Chondrocyte (in vitro differentiated cells): ENCODE measurements at places on chromosomes 16 and 17. TPM values are rescaled to one million over a fixed set of nuclear protein-coding genes. Genes with fewer than 3 reads are reported as not detected.

C16orf54 gene
- total RNA-seq: not detected in 3 replicates

DNA sequence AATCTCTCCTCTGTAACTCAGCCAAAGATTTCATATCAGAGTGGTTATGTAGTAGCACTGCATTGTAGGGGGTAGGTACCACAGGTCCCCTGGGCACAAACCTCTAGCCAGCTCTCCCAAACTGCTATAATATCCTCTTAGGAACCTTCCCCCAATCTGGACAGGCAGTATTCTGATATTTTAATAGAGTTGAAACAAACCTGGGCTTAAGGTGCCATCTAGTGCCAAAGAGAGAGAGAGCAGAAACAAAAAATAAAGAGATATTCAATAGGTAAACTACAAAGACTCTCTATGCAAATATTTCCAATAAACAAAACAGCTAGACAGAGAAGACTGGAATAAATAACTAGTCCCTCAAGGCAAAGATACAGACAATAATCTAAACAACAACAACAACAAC lies 1070.0 kb downstream of the CDH11 start:
- DNase-seq: no peak

DNA sequence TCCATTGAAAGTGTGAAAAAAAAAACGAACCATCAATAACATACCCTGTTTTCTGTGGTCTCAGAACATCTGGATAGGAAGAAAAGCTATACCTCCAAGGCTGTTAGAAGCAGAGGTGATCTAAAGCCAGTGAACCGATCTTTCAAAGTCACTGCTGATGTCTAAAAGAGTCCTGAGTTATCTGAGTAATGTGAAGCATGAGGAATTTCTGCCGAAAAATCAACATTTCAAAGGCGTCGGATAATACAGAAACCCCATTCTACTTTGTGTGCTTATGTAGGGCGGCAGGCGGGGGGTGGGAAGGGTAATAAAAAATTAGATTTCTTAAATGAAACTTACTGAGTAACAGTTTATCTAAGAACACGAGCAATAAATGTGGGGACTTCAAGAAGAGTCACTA lies 3.9 kb downstream of the XYLT1 start:
- DNase-seq: no peak

TMEM88 gene
- total RNA-seq: 1.6 to 1.9 TPM (median 1.8 TPM) in 3 replicates

WFDC1 gene
- 3.5 to 5.7 TPM (median 5.6 TPM) in 3 replicates for total RNA-seq

DNA sequence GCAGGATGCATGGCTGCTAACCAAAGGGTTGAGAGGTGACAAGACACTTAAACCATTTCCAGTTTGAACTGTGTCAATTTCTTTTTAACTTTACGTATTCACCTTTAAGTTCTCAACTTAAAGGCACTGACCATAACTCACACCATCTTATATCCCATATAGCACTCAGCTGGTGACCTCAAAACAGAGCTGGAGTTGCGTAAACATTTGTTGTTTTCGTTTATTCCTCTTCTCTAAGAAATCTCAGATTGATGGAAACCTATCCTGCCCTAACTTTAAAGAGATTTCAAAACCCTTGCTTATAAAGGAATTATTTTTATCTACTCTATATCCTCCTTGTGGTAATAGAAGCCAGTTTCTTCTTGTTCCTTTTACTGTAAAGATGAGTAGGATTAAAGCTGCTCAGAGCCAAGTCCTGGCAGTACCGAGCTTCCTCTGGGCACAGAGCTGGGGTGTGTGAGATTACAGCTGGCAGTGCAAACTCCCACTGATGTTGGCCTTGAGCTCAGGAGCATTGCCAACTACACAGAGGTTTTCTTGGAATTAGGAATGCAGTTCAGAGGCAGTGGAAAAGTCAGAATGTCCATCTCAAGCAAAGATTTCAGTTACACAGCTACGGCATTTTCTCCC lies 1.3 kb downstream of the KCTD2 start:
- DNase-seq: no peak

CACNA1H gene
- total RNA-seq: 55.9 to 73.4 TPM (median 73.2 TPM) in 3 replicates

DNA sequence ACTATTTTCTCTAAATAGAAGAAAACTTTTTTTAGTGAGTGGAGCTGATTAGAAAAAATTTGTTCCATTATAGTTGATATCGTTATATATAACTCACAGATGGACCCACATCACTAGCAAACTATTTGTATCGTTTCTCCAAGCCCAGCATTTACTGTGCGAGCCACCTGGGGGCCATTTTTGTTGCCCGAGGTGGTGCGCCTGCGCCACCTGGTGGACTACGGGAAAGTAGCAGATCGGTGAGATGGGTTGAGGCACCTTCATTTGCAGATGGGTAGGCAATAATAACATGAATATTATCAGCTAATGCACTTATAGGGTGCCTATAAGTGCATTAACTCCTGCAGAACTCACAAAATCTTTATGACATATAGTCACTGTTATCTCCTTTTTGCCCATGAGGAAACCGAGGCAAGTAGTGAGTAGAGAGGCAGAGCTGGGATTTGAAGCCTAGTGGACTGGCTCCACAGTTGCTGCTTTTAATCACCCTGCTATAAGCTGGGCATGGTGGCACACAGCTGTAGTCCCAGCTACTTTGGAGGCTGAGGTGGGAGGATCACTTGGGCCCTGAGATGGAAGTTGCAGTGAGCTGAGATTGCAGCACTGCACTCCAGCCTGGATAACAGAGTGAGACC lies 23.2 kb upstream of the NTN1 start:
- no peak for DNase-seq

- peak; percentile 38 for DNase-seq
Measured at GRCh38 chr16:84465154-84465553, 39.3 kb downstream of the MEAK7 start.

GRCh38 chr17:35433075-35433894 lies 985 bp upstream of the SLFN12 start:
- no peak for DNase-seq

DNA sequence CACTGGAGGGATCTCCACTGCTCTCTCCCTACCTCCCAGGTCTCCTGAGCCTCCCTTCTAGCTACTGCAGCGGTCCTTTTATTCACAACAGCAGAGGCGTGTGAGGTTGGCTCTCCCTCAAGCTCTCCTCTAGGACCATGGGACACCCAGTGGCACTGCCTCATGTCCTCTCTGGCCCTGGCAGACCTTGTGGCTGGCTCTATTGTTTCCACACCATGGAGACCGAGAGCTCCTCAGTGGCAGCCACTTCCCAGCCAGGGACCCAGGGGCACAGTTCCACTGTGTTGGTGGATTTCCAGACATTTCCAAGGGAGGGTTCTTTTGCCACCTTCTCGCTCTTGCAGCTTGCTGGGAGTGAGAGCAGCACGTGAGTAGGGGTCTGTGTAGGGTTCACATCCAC lies 204.9 kb downstream of the AXIN2 start:
- DNase-seq: no peak

GRCh38 chr17:39547713-39548478 lies 59.8 kb downstream of the NEUROD2 start:
- DNase-seq: no peak

PGAP3 gene
- total RNA-seq: 20.2 to 38.1 TPM (median 24.9 TPM) in 3 replicates

ADAP2 gene
- total RNA-seq: 0.32 to 1.3 TPM (median 0.64 TPM) in 3 replicates

AIPL1 gene
- not detected in 3 replicates for total RNA-seq

FBXW10 gene
- not detected in 3 replicates for total RNA-seq

RAC3 gene
- 14.9 to 32.7 TPM (median 32.3 TPM) in 3 replicates for total RNA-seq

- no peak for DNase-seq
Measured at GRCh38 chr17:37700881-37701280, 44.0 kb downstream of the HNF1B start.

GRCh38 chr17:68288375-68288774 lies 2.6 kb downstream of the SLC16A6 start:
- DNase-seq: no peak

- DNase-seq: no peak
Measured at GRCh38 chr16:29790949-29791844, 646 bp downstream of the KIF22 start.

- DNase-seq: no peak
Measured at GRCh38 chr16:17063201-17064139, 407.3 kb downstream of the XYLT1 start.

- peak; percentile 82 for DNase-seq
Measured at GRCh38 chr17:9123594-9124553, 102.6 kb downstream of the NTN1 start.

MT1G gene
- 1.1 TPM in 2 of 3 replicates, not detected in the other for total RNA-seq

IKZF3 gene
- not detected in 3 replicates for total RNA-seq

- no peak for DNase-seq
Measured at GRCh38 chr16:10838621-10839278, 20.2 kb upstream of the TVP23A start.

ADAM11 gene
- 0.44 to 0.49 TPM (median 0.47 TPM) in 3 replicates for total RNA-seq

- DNase-seq: no peak
Measured at GRCh38 chr17:10384175-10384574, 11.4 kb upstream of the MYH13 start.

- no peak for DNase-seq
Measured at GRCh38 chr17:12136646-12137045, 116.0 kb downstream of the MAP2K4 start.

GRCh38 chr17:3917391-3917931 lies 1.2 kb upstream of the P2RX1 start:
- DNase-seq: no peak

DNA sequence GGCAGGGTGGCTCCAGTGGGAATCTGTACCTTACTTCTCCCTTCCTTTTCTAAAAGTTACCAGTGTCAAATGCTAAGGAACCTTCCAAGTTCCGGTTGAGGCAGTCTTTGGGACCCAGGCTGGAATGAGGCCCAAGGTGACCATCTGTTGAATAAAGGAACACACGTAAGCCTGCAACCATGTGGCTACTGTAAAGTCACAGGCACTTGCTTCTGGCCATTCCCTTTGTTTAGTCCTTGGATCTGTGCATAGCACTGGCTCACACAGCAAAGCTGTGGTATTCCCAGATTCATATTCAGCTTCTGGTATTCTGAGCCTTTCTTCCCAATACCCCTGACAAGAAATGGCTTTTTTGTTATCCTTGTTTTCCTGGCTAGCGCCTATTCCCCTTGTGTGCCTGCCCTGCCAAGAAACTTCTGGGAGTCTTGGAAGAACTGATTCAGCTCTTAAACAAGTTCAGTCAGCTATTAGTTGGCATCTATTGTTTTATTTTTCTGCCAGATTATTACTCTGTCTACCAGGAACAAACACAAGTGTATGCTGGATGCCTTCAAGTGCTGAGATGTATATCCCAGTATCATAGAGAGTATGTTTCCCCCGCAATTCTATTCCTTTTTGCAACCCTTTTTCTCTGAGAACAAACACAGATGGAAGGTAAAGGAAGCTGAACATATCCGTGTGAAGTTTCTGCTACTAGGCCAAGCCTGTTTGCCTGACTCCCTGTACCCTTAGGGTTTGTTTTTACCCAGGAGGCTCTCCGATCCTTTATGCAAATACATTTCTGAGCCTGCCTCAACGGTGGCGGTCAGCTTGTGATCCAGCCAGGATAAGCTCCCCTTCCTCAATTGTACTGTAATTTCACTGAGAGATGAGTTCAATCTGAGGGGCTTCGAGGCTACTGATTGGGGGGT lies 13.2 kb downstream of the TMEM238L start:
- no peak for DNase-seq
